ENCODE measurements at places on chromosomes 6 and 20.

DNA sequence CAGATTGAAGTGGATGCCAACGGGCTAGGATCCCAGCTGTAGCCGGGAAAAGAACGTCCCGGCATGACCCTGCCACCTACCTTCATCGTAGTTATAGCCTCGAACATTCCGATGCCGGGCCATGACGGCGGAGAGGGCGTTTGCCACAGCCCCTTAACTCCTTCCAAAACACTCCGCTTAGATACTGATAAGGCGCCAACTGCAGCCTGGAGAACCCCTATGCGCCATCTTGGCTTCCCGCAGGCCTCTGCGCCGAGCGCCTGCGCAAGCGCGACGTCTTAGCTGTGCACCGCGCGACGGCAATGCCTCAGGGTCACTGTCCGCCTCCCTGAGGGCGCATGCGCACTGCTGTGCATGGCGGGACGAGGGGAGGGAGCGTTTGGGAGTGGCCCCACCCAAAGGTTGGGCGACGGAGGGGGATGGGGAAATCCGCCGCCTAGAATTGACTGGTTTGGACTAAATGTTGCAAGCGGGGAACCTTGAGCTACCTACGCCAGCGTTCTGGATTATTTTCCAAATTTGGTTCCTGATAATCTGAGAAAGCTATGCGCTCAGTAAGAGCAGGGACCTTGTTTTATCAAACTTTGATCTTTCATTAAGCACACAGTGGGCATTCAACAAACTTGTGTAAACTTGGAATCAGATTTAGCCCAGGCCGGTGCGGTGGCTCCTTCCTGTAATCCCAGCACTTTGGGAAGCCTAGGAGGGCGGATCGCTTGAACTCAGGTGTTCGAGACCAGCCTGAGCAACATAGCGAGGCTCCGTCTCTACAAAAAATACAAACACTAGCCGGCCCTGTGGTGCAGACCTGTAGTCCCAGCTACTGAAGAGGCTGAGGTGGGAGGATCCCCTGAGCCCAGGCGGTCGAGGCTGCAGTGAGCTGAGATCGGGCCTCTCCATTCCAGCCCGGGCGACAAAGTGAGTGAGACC lies at the start of gene HBS1L:
HBS1L (minus strand) TSS at position 254 of the 930 bp plus-strand sequence; CDS start at position 123, 131 bp downstream.
- DNase-seq = peak; percentile 96

- peak; percentile 45 for DNase-seq
Observed at GRCh38 chr6:106903299-106903698, 71.2 kb downstream of the CD24 start.

DNA sequence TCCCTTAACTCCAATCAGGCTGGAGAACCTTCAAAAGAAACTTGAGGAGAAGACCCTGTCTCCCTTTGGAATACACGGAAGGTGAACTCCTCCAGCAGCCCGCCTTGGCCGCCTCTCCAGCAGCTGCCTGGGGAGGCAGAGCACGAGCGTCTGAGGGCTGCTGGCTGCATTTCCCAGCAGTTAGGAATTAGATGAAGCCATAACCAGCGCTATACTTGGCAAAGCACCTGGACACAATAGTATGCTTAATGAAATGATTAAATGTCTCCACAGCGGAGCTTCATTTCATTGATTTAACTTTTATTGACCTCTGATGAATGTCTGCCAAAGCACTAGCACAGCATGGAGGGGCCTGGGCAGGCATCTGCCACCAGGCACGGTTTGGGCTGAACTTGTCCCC lies 73.5 kb downstream of the TMEM242 start:
- DNase-seq = no peak

- DNase-seq = no peak
Observed at GRCh38 chr6:106177786-106178185, 91.7 kb downstream of the PRDM1 start.

- DNase-seq = no peak
Observed at GRCh38 chr6:52667572-52667971, 3.3 kb upstream of the TMEM14A start.

DNA sequence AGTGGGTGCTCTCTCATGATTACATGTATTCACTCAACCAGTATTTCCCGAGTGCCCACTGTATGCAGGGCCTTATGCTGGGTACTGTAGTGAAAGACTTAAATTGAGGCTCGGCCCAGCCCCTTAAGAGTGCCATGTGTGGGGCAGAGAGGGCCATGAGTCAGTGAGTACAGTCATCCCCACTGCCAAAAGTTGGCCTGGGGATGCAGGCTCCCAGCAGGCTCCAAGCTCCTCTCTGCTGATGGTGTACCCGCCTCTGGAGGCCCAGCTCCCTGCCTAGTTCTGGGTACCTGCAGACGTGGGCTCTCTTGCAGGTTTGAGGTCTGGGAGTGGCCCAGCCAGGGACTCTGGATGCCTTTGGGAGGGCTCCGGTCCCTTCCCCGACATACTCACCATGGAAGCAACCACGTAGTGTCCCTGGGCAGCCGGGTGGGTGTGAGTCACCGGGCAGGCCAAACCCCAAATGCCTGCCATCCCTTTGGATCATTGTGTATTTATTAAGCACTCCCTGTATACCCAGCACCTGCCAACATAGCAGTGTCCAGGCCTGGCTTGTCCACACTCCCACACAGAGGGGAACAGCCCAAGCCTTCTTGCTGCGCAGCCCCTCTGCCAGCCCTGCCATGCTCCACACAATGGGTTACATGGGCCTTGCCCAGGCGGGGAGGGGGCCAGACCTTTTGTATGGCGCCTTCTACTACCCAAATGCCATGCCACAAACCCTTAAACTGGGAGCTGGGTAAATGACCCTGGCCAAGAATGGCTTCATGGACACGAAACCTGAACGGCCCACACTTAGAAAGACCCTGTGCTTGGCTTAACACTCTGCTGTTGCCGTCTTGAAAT lies 153.6 kb downstream of the VEGFA start:
- no peak for DNase-seq

DNA sequence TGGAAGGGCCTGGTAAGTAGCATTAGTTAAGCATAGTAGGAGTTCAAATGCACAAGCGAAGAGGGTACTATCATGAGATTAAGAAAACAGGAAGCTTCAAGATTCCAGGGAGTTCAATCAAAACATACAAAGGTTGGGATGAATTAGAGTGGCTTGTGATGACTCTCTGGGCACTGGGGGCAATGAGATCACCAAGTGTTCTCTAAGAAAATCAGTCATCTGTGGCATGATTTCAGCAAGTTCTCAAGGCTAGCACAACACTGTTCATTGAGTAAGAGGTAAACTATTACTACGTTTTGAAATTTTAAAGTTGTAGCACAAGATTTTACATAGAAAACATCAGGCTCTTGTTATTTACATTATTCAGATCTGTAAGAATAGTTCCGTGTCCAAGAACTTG lies 139.7 kb upstream of the FLRT3 start:
- no peak for DNase-seq

- peak; percentile 44 for DNase-seq
Observed at GRCh38 chr6:17600527-17601385, 654 bp downstream of the FAM8A1 start.

DNA sequence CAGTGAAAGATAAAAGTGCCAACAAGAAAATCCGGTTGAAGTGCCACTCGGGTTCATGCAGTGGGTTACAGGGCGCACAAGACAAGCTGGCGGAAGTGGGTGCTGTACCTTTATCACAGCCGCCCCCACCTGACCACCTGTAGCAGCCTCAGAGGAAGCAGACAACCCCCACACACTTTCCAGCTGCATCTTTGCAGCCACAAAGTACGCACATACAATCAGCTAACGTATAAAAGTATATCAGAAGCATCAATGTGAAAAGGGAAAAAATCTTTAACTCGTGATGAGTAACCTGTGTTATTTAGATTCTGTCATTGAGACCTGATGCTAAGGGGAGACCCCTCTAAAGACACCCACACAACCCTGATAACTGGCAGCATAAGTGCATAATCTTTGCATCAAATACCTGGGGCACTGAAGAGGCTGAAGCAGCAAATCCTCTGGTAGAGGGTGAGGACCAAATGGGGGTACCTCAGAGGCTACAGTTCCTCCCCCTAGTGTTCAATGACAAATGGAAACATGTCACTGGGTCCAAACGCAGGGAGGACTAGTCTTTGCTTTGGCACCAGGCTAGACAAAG lies 22.1 kb downstream of the BACH2 start:
- no peak for DNase-seq

- DNase-seq = no peak
Observed at GRCh38 chr6:89669002-89669401, 30.5 kb upstream of the LYRM2 start.

DNA sequence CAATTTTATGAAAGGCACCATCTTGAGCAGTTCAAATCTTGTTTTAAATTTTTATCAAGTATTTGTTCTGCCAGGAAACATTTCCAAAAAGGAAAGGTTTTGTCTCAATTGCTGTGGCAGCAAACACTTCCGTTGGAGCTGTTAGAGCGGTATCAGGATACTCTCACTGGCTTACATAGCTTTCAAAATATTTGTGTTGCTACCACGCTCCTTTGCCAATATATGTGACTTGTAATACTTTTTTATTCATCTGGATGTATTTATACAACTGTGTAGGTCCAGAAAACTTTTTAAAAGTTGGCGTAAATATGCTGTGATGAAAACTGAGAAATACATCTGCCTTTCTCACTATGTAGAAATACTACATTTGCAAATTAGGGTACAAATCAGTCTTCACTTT lies 37.8 kb upstream of the NHSL1 start:
- no peak for DNase-seq

DNA sequence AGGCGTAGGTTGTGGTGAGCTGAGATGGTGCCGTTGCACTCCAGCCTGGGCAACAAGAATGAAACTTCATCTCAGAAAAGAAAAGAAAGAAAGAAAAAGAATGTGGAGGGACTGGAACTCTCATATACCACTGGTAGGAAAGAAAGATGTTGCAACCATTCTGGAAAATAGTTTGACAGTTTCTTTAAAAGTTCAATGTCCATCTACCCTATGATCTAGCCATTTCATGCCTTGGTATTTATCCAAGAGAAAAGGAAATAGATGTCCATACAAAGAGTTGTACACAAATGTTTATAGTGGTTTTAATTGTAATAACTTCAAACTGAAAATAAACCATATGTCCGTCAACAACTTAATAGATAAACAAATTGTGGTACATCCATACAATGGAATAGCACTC lies 190.1 kb upstream of the ZNF217 start:
- DNase-seq = no peak

DNA sequence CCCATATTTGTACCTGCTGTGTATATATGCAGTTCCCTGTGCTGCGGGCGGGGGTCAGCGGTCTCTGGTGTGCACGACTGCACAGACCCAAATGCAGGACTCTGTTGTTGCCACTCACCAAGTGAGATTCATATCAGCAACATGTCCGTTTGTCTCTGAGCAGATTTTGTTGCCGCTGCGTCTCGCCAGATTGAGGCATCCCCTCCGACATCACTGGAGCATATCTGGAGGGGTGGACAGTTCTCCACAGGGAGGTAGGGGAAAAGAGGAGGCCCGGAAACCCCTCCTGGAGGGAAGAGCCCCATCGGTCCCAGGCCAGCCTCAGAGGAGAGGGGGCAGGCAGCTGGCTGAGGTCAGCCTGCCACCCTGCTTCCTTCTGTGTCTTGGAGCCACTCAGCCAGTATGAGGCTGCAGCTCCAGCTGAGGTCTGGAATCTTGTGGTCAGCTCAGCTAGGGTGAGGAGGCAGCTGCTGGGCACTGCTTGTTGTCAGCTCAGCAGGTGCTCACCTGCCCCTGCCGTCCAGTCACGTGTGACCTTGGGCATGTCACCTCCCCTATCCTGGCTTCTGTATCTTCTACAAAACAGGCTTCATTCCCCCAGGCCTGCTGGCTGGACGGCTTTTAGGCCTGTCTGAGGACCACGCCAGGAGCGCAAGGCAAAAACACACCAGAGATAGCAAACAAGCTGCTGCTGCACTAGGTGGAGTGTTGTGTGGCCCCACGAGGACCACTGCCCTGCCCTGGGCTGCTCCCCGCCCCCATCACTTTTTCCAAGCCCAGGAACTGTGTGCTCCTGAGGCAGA lies 47.1 kb downstream of the HNF4A start:
- DNase-seq = no peak

DNA sequence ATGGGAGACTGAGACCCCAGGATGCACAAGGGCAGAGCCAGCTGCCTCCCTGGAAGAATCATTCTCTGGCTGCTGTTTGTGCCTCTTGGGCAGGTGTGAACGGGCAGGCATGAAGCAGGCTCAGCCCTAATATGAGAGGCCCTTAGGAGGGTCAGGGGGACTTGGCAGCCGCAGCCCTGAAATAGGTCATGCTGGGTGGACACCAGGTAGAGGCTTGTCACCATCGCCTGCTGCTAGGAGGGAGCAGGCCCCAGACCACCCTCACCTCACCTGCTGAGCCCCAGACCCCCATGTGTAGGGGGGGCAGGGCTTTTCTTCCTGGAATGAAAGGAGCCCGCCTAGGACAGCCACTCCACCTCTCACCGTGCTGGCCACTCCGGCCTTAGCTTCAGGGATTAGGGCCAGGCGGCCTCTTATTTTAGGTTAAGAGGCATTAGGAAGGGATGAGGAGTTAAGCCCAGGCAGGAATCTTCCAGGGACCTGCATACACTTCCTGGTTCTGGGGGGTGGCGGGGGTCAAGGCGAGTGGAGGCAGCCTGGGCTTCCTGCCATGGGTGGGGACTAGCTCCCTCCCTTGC lies 92.4 kb downstream of the ASXL1 start:
- no peak for DNase-seq

GRCh38 chr6:4486568-4487315 lies 289.5 kb upstream of the CDYL start:
- DNase-seq = no peak

GRCh38 chr6:169335301-169335700 lies 81.7 kb upstream of the THBS2 start:
- DNase-seq = no peak

DNA sequence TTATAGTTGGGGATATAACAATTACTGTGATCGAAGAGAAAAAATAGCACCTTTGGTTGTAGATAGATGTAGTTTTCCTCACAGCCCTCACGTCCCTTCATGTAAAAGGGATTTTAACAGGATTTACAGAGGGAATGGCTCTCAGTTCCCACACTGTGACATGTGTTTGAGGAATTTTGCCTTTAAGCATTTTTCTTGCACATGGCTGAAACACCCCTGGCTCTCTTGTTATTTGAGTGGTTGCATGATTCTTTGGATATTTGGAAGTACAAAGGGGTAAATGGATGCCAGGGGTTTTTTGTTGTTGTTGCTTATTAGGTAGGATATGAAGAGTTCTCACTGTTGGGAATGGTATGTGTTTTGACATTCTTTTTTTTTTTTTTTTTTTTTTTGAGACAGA lies 48.2 kb downstream of the JAG1 start:
- no peak for DNase-seq

- DNase-seq = no peak
Observed at GRCh38 chr20:38121741-38122140, 43.3 kb downstream of the TGM2 start.
